ENCODE measurements at places on chromosomes 4 and X. TPM values are rescaled to one million over a fixed set of nuclear protein-coding genes. Genes with fewer than 3 reads are reported as not detected.

- no peak for DNase-seq
- H3K4me3 ChIP-seq, result no peak overlapping the region
- no peaks in the 10 kb centered on the region for H3K27me3 ChIP-seq
- no peaks in the 10 kb centered on the region for H3K4me1 ChIP-seq
Measured at GRCh38 chr4:113050371-113050755, 910 bp downstream of the ANK2 start.

- no peak for DNase-seq
- no peaks in the 10 kb centered on the region for H3K36me3 ChIP-seq
- no peaks in the 10 kb centered on the region for H3K27me3 ChIP-seq
- no peak overlapping the region for H3K27ac ChIP-seq
- H3K4me1 ChIP-seq, result no peaks in the 10 kb centered on the region
Measured at GRCh38 chrX:23287191-23287725, 47.4 kb upstream of the PTCHD1 start.

- peaks cover 14% of the 10 kb centered on the region for H3K4me1 ChIP-seq
- H3K4me3 ChIP-seq, result no peak overlapping the region
- no peaks in the 10 kb centered on the region for H3K27me3 ChIP-seq
- no peak for DNase-seq
- no peaks in the 10 kb centered on the region for H3K36me3 ChIP-seq
Measured at GRCh38 chrX:40147971-40148370, 50.2 kb upstream of the BCOR start.

DNA sequence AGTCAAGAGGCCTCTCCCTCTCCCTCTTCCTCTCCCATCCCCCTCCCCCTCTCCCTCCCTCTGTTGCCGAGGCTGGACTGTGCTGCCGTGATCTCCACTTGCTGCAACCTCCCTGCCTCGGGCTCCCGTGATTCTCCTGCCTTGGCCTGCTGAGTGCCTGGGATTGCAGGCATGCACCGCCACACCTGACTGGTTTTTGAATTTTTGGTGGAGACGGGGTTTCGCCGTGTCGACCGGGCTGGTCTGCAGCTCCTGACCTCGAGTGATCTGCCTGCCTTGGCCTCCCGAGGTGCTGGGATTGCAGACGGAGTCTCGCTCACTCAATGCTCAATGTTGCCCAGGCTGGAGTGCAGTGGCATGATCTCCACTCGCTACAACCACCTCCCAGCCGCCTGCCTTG is 165.1 kb downstream of the CENPC start:
- H3K27me3 ChIP-seq, result peaks cover 3% of the 10 kb centered on the region
- H3K27ac ChIP-seq, result no peak overlapping the region
- no peak for DNase-seq

F8A2 gene
- not detected for total RNA-seq

DNA sequence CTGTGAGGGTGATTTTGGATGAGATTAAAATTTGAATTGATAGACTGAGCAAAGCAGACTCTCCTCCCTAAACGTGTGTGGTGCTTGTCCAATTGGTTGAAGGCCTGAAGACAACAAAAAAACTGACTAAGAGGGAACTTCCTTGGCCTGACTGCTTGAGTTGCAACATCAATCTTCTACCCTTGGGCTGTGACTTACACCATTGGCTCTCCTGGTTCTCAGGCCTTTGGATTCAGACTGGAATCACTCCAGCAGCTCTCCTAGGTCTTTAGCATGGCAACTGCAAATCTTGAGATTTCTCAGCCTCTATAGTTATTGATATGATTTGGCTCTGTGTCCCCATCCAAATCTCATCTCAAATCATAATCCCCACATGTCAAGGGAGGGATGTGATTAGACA is 49.7 kb upstream of the IGFBP7 start:
- DNase-seq, result no peak
- no peak overlapping the region for H3K27ac ChIP-seq
- peaks cover 5% of the 10 kb centered on the region for H3K27me3 ChIP-seq
- H3K4me3 ChIP-seq, result no peak overlapping the region

- H3K4me3 ChIP-seq, result no peak overlapping the region
- H3K4me1 ChIP-seq, result peaks cover 1% of the 10 kb centered on the region
- H3K36me3 ChIP-seq, result no peaks in the 10 kb centered on the region
- H3K27me3 ChIP-seq, result no peaks in the 10 kb centered on the region
- H3K27ac ChIP-seq, result no peak overlapping the region
Measured at GRCh38 chrX:43557792-43558191, 98.3 kb upstream of the MAOA start.

- no peaks in the 10 kb centered on the region for H3K27me3 ChIP-seq
- H3K4me3 ChIP-seq, result peak overlapping the region; percentile 75
- H3K27ac ChIP-seq, result peak overlapping the region; percentile 96
- peaks cover 60% of the 10 kb centered on the region for H3K4me1 ChIP-seq
Measured at GRCh38 chrX:56764975-56765791, 36.1 kb downstream of the NBDY start.

SOX3 gene
- total RNA-seq, result not detected

- no peaks in the 10 kb centered on the region for H3K4me1 ChIP-seq
- H3K27ac ChIP-seq, result no peak overlapping the region
- no peak overlapping the region for H3K4me3 ChIP-seq
- H3K36me3 ChIP-seq, result no peaks in the 10 kb centered on the region
Measured at GRCh38 chr4:172962564-172963353, 205.9 kb upstream of the GALNT7 start.

DNA sequence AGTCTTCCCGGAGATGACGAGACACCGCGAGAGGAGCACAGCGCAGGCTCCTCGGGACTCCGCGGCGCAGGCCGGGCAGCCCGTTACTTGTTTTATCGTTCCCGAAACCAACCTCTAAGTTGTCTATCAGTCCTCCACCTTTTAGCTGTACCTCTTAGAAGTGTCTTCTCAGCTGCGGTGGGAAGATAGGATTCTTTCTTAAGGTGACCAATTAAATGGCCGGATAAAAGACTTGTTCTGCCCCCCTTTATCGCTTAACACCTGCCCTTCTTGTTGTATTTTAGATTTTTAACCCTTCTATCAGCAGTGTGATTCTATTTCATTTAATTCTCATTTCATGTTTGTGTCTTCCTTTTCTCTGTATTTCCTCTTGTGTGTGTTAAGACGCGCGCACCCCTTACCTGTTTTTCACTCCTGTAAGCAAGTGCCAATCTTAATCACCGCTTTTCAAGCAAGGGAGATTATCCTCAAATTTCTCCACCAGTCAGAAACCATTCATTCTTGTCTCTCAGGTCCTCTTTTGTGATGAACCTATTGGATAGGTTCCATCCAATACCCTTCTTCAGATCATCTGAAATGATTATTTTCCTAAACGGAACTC is at the start of gene SLC9B2:
TSS of gene SLC9B2 (minus strand) at position 15 of the 601 bp plus-strand sequence. CDS start 9,211 bp downstream, outside the sequence.
- peak within 1 kb of the TSS; percentile 98 for H3K27ac ChIP-seq
- H3K27me3 ChIP-seq, result no peaks in the 10 kb centered on the region
- H3K4me1 ChIP-seq, result peaks cover 47% of the 10 kb centered on the region
- H3K36me3 ChIP-seq, result peaks cover 32% of the 10 kb centered on the region

DNA sequence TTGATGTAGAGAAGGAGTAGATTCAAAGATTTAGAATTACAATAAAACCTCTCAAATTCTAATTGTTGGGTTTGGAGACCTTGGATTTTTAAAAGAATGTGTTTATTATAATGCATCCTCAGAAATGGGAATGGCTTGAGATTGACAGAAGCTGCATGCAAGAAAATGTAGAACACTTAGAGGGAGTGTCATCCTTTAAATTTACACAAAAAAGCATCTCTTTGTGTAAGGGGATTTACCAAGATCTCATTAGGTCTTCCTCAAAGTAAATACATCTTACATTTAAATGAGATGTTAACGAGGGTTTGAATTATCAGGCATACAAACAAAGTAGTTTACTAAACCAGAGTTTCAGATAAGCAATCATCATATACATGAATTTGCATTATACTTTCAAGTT is 615.0 kb downstream of the FAM133A start:
- DNase-seq, result no peak
- no peaks in the 10 kb centered on the region for H3K36me3 ChIP-seq
- H3K4me3 ChIP-seq, result no peak overlapping the region
- no peaks in the 10 kb centered on the region for H3K27me3 ChIP-seq
- no peak overlapping the region for H3K27ac ChIP-seq

- no peaks in the 10 kb centered on the region for H3K27me3 ChIP-seq
- H3K36me3 ChIP-seq, result no peaks in the 10 kb centered on the region
- DNase-seq, result no peak
- no peak overlapping the region for H3K4me3 ChIP-seq
- no peak overlapping the region for H3K27ac ChIP-seq
Measured at GRCh38 chr4:178784491-178784890, 1342.3 kb upstream of the AGA start.

GRCh38 chr4:8664031-8664805 is 71.7 kb downstream of the CPZ start:
- H3K4me1 ChIP-seq, result no peaks in the 10 kb centered on the region
- no peak overlapping the region for H3K27ac ChIP-seq
- no peaks in the 10 kb centered on the region for H3K27me3 ChIP-seq
- H3K4me3 ChIP-seq, result no peak overlapping the region
- H3K36me3 ChIP-seq, result no peaks in the 10 kb centered on the region

- H3K27me3 ChIP-seq, result no peaks in the 10 kb centered on the region
- no peak overlapping the region for H3K27ac ChIP-seq
- no peaks in the 10 kb centered on the region for H3K36me3 ChIP-seq
- DNase-seq, result no peak
- no peak overlapping the region for H3K4me3 ChIP-seq
Measured at GRCh38 chr4:157389741-157390140, 169.2 kb downstream of the GRIA2 start.

GRCh38 chrX:1584237-1585011 is 7.0 kb upstream of the AKAP17A start:
- peaks cover 2% of the 10 kb centered on the region for H3K36me3 ChIP-seq
- H3K4me1 ChIP-seq, result peaks cover 28% of the 10 kb centered on the region
- H3K27ac ChIP-seq, result no peak overlapping the region
- no peak overlapping the region for H3K4me3 ChIP-seq

PDGFC gene
- total RNA-seq, result not detected

TLR10 gene
- not detected for total RNA-seq

DNA sequence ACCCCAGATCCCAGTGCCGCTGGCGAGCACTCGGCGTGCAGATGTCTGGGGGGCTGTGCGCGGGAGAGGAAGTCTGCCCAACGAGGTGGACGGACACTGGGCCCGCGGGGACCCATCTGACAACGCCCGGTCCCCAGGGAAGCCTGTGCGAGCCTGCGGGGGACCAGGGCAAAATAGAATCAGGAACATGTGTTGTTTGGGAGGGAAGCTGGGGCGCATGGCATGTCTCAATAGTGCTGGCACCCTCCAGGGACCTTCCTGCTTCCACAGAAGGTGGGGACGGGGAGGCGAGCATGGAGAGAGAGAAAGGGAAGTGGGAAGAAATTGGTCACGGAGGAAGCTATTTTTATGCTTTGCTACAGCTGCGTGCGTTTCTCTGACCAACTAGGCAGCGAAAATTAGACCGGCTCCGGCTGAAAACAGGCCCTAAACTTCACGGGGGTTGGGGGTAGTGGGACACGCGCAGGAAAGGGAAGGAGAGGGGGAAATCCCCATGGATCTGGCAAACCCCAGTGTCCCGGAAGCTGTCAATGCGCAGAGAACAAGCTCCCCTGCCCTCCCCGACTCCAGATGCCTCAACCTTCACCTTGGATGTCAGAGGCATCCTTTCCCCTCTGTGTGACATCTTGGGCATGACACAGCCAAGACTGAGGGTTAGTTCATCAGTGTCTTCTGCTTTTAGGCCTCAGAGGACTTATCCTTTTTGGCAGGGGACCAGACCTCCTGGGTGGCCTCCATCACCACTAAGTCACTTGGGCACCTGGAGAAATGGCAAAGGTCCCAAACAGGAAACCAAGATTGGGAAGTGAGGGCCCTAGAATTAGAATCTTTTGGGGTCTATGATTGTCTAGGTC is 169.8 kb upstream of the BCOR start:
- peaks cover 15% of the 10 kb centered on the region for H3K4me1 ChIP-seq
- peak overlapping the region; percentile 68 for H3K4me3 ChIP-seq
- H3K27me3 ChIP-seq, result no peaks in the 10 kb centered on the region
- no peak overlapping the region for H3K27ac ChIP-seq
- H3K36me3 ChIP-seq, result no peaks in the 10 kb centered on the region

DNA sequence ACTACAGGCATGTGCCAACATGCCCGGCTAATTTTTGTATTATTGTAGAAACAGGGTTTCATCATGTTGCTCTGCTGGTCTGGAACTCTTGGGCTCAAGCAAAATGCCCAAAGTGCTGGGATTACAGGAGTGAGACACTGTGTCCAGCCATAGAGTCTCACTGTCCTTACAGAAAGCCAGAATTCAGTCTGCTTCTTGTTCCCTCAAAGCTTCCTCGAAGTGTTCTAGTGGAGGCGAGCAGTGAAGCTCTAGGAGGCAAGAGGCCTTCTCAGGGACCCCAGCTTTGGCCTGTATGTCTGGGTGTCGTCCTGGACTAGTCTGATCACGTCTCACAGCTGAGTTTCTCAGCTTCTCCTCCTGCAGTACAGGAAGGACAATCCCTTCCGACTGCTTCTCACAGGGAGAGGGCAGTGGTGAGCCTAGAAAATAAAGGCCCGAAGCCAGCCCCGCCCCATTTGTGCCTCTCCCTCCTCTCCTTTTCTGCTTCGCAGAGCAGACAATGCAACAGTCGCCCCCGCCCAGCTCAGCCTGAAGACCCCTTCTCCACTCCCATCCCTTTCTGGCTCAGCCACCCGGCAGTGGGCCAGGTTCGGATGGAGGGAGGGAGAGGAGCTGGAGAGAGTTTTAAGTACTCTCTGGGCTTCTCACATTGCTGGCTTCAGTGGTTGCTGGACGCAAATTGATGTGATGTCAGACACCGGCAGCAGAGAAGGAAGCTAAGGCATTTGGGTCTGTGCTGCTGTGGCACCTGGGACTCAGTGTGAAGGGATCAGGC is 11.1 kb upstream of the FAM3A start:
- H3K36me3 ChIP-seq, result peaks cover 3% of the 10 kb centered on the region
- H3K27me3 ChIP-seq, result no peaks in the 10 kb centered on the region
- peak; percentile 67 for DNase-seq
- peaks cover 24% of the 10 kb centered on the region for H3K4me1 ChIP-seq

RASSF6 gene
- not detected for total RNA-seq

MID2 gene
- 3.6 TPM for total RNA-seq

- no peak for DNase-seq
- H3K4me1 ChIP-seq, result no peaks in the 10 kb centered on the region
- no peaks in the 10 kb centered on the region for H3K36me3 ChIP-seq
- no peak overlapping the region for H3K4me3 ChIP-seq
Measured at GRCh38 chr4:78220283-78220682, 163.2 kb downstream of the FRAS1 start.

TBC1D19 gene
- total RNA-seq, result 5.2 TPM

- no peaks in the 10 kb centered on the region for H3K4me1 ChIP-seq
- H3K4me3 ChIP-seq, result no peak overlapping the region
- no peak overlapping the region for H3K27ac ChIP-seq
- no peaks in the 10 kb centered on the region for H3K36me3 ChIP-seq
- H3K27me3 ChIP-seq, result peaks cover under 1% of the 10 kb centered on the region
Measured at GRCh38 chr4:165604181-165604580, 225.4 kb downstream of the CPE start.

- H3K4me3 ChIP-seq, result no peak overlapping the region
- H3K27me3 ChIP-seq, result no peaks in the 10 kb centered on the region
- no peaks in the 10 kb centered on the region for H3K4me1 ChIP-seq
- H3K27ac ChIP-seq, result no peak overlapping the region
- H3K36me3 ChIP-seq, result no peaks in the 10 kb centered on the region
Measured at GRCh38 chr4:84110040-84110439, 389.1 kb downstream of the NKX6-1 start.
